Calu3 (cell line): ENCODE measurements at places on chromosomes 12 and 14. TPM values are rescaled to one million over a fixed set of nuclear protein-coding genes. Genes with fewer than 3 reads are reported as not detected.

- H3K4me1 ChIP-seq, result peaks cover 8% of the 10 kb centered on the region
- DNase-seq, result peak; percentile 22
- H3K27ac ChIP-seq, result no peak overlapping the region
- H3K4me3 ChIP-seq, result no peak overlapping the region
- no peaks in the 10 kb centered on the region for H3K27me3 ChIP-seq
Observed at GRCh38 chr12:78671295-78671694, 193.3 kb upstream of the SYT1 start.

ACVR1B gene
- 16.3 and 17.3 TPM in 2 replicates for total RNA-seq

DNA sequence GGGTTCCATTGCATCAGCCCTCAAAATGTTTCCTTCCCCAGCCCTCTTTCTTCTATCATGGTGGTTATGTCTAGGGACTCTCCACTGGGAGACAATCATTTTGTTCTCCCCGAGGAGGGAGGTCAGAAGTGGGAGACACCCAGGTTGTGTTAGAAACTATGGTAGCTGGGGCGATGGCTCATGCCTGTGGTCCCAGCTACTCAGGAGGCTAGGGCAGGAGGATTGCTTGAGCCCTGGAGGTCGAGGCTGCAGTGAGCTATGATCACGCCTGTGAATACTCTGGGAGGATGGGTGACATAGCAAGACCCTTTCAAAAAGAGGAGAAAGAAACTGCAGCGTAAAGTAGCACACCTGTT, 13.0 kb upstream of the LRRC23 start:
- no peak for DNase-seq
- H3K4me1 ChIP-seq, result peaks cover 9% of the 10 kb centered on the region
- peak overlapping the region; percentile 70 for H3K4me3 ChIP-seq
- peaks cover 17% of the 10 kb centered on the region for H3K36me3 ChIP-seq
- no peaks in the 10 kb centered on the region for H3K27me3 ChIP-seq

- DNase-seq, result no peak
- H3K36me3 ChIP-seq, result no peaks in the 10 kb centered on the region
- no peak overlapping the region for H3K27ac ChIP-seq
- H3K4me3 ChIP-seq, result peak overlapping the region; percentile 54
Observed at GRCh38 chr12:57476162-57476992, 3.3 kb downstream of the ARHGAP9 start.

- peak overlapping the region; percentile 98 for H3K27ac ChIP-seq
- H3K36me3 ChIP-seq, result peaks cover 88% of the 10 kb centered on the region
- peaks cover 39% of the 10 kb centered on the region for H3K4me1 ChIP-seq
- peak; percentile 38 for DNase-seq
- H3K4me3 ChIP-seq, result peak overlapping the region; percentile 86
Observed at GRCh38 chr12:76029982-76030340, 1.6 kb downstream of the PHLDA1 start.

- no peak overlapping the region for H3K27ac ChIP-seq
- DNase-seq, result no peak
- H3K27me3 ChIP-seq, result no peaks in the 10 kb centered on the region
- no peaks in the 10 kb centered on the region for H3K4me1 ChIP-seq
- H3K4me3 ChIP-seq, result no peak overlapping the region
- no peaks in the 10 kb centered on the region for H3K36me3 ChIP-seq
Observed at GRCh38 chr14:64244279-64244678, 49.9 kb downstream of the ESR2 start.

MARK3 gene
- 76.0 and 79.5 TPM in 2 replicates for total RNA-seq

BMP4 gene
- 23.0 and 24.8 TPM in 2 replicates for total RNA-seq

DNA sequence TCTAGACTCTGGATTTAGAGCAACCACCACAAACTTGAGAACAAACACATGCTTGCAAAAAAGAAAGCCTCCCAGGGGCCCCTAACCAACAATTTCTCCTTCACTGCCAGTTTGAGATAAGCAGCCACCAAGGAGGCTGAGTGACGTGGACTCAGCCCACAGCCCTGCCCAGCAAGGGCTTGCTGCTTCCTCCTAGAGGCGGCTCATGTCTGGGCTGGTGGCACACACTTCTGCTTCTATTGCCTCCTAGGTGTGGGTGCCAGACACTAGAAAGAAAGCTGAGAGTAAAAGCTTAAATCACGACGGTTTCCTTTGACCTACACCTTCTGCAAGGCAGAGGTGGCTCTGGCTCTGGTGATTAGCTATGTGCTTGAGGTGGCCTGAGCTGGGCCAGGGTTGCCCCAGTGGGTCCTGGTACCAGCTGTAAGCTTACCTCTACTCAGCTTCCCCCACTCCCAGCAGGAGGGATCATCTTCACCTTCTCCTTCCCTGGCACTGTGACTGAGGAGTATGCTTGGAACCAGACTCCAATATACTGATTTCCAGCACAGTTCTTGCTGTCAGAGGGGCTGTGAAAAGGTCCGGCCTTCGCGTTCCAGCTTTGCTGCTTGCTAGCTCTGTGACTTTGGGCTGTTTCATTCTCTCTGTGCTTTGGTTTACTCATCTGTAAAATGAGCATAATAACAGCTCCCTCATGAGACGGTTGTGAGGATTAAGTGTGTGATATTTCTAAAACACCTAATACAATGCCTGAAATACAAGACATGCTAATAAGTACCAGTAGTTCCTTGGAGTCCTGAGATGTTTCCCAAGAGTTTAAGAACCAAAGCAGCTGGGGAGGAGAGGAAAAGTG, 89.7 kb upstream of the PARP11 start:
- no peak overlapping the region for H3K4me3 ChIP-seq
- no peak for DNase-seq
- no peak overlapping the region for H3K27ac ChIP-seq
- H3K36me3 ChIP-seq, result no peaks in the 10 kb centered on the region

- no peaks in the 10 kb centered on the region for H3K27me3 ChIP-seq
- peak overlapping the region; percentile 99 for H3K4me3 ChIP-seq
- peaks cover 29% of the 10 kb centered on the region for H3K36me3 ChIP-seq
- H3K4me1 ChIP-seq, result peaks cover 27% of the 10 kb centered on the region
- peak; percentile 16 for DNase-seq
Observed at GRCh38 chr14:71321574-71322315, 414.5 kb downstream of the PCNX1 start.

DNA sequence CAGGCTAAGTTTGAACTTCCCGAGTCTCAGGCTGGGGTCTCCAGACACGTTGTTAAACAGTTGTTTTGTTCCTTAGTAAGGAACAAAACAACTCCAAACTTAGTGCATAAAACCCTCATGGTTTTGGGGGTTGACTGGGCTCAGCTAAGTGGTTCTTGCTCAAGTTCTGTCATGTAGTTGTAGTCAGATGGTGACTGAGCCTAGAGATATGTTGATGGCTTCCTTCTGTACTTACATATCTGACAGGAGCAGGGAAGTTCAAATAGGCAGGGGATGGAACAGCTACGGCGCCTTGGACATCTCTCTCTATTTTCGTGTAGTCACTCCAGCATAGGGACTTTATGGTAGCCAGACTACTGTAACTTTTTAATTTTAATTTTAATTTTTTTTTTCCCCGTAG, 45.7 kb downstream of the SPATS2 start:
- H3K36me3 ChIP-seq, result no peaks in the 10 kb centered on the region
- DNase-seq, result no peak
- H3K27ac ChIP-seq, result no peak overlapping the region
- H3K4me1 ChIP-seq, result no peaks in the 10 kb centered on the region
- no peak overlapping the region for H3K4me3 ChIP-seq
- H3K27me3 ChIP-seq, result no peaks in the 10 kb centered on the region

- H3K27ac ChIP-seq, result peak overlapping the region; percentile 17
- no peaks in the 10 kb centered on the region for H3K27me3 ChIP-seq
- DNase-seq, result peak; percentile 25
- H3K4me3 ChIP-seq, result peak overlapping the region; percentile 63
Observed at GRCh38 chr14:102683399-102684297, 91.2 kb downstream of the RCOR1 start.

DNA sequence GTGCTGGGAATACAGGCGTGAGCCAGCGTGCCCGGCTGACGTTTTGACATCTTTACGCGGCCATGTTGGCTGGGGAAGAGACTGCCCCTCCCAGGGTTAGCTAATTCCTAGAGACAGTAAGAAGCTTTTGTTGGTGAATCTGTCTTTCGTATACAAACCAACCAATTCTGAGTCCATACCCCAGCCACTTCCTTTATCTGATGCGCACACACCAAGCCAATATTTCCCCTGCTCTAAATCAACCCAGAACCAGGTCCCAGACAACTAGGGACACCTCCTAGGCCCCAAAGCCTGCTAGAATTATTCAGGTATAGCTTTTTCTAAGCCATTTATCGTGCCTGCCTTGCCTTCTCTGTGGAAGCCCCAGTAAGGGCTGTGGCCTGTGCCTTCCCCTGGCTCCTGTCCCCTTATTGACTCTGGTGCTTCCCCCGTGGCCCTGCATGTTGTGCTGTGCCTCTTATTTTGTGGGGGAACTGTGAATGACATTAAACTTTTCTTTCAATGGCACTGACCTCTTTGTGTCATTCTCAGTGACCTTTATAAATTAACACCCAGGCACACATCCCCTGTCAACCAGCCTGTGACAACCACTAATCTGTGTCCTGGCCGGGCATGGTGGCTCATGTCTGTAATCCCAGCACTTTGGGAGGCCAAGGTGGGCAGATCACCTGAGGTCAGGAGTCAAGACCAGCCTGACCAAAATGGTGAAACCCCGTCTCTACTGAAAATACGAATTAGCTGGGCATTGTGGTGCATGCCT, 10.7 kb upstream of the EVL start:
- peaks cover 9% of the 10 kb centered on the region for H3K4me1 ChIP-seq
- H3K4me3 ChIP-seq, result no peak overlapping the region
- H3K27me3 ChIP-seq, result no peaks in the 10 kb centered on the region
- H3K27ac ChIP-seq, result no peak overlapping the region
- H3K36me3 ChIP-seq, result peaks cover 3% of the 10 kb centered on the region

GRCh38 chr12:47808050-47808449, 11.7 kb downstream of the HDAC7 start:
- no peak overlapping the region for H3K4me3 ChIP-seq
- DNase-seq, result no peak
- H3K27ac ChIP-seq, result no peak overlapping the region
- peaks cover 22% of the 10 kb centered on the region for H3K4me1 ChIP-seq

GRCh38 chr12:2268471-2269286, 215.9 kb downstream of the CACNA1C start:
- no peaks in the 10 kb centered on the region for H3K4me1 ChIP-seq
- no peak for DNase-seq
- peaks cover 4% of the 10 kb centered on the region for H3K36me3 ChIP-seq
- no peaks in the 10 kb centered on the region for H3K27me3 ChIP-seq
- H3K4me3 ChIP-seq, result no peak overlapping the region

DNA sequence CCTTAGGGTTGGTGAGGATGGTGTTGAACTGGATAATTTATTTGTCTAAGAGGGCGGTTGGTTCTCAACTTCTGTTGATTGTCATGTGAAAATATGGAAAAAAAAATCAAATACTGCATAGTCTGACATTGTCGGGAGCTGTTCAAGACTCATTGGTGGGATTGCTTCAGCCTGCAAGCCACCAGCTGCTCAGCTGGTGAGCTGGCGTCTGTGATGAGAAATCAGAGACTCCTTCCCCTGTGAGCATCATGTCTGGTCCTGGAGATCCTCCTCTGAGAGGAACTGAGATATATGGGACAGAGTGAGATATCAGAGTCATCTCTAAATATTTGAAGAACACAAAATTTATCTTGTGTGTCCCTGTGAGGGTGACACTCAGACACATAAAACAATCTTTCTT, 49.9 kb downstream of the TRIM9 start:
- no peaks in the 10 kb centered on the region for H3K4me1 ChIP-seq
- DNase-seq, result no peak
- H3K4me3 ChIP-seq, result no peak overlapping the region
- H3K36me3 ChIP-seq, result no peaks in the 10 kb centered on the region
- H3K27me3 ChIP-seq, result no peaks in the 10 kb centered on the region
- no peak overlapping the region for H3K27ac ChIP-seq

ACAD10 gene
- 38.1 and 50.8 TPM in 2 replicates for total RNA-seq

DNA sequence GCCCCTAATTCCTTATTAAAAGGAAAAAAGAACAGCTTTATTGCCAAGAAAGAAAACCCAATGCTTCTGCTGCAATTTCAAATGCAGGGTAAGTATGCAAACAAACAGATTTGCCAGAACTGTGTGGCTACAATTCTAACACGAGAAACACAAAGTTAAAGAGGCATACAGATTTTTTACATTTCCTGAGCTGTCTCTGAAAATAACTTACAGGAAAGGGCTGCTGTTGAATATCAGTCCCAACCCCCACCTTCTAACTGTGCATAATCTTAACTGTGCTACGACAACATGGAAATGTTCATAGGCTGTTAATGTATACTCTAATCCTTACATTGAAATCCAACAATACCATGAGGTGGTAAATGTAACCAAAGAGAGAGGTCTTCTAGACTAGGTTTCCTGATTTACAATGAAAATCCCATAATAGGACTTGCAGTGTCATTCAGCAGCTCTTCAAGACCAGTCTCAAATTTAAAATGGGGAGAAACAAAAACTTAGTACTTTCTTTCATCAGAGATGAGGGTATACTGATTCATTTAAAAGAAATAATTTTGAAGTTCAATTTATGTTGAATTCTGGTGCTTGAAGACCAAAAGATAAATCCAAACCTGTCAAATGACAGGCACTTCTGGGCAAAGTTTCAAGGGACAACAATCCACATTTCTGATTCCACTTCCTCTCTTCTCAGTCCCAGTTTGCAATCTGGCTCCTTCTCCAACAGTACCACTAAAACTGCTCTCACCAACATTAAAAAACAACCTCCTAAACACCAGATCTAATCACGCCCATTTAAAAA, 14.4 kb downstream of the FGD6 start:
- peaks cover 82% of the 10 kb centered on the region for H3K36me3 ChIP-seq
- no peaks in the 10 kb centered on the region for H3K27me3 ChIP-seq
- H3K4me3 ChIP-seq, result peak overlapping the region; percentile 43
- DNase-seq, result no peak

DNA sequence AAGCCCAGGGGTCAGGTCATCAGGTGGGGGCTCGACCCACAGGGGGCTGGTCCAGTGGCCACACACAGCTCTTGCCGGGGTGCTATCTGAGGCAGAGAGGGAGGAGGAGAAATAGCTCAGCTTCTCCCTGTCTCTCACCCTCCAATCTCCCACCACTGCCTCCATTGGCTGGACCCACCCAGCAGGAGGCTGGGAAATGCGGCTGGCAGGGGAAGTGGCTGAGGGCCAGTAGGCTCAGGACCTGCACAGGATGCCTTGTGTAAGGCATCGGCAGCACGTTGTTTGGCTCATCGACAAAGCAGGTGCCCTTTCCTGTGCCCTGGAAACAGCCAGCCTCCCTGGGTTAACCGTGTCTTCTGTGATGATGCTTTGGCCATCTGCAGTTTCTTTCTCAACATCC, 58.8 kb upstream of the SLC24A4 start:
- DNase-seq, result no peak
- H3K36me3 ChIP-seq, result no peaks in the 10 kb centered on the region
- H3K27me3 ChIP-seq, result peaks cover 71% of the 10 kb centered on the region

GRCh38 chr14:57262117-57262516, 6.6 kb downstream of the EXOC5 start:
- peaks cover 45% of the 10 kb centered on the region for H3K4me1 ChIP-seq
- no peak overlapping the region for H3K27ac ChIP-seq
- no peak overlapping the region for H3K4me3 ChIP-seq
- no peaks in the 10 kb centered on the region for H3K27me3 ChIP-seq
- H3K36me3 ChIP-seq, result peaks cover 5% of the 10 kb centered on the region

DNA sequence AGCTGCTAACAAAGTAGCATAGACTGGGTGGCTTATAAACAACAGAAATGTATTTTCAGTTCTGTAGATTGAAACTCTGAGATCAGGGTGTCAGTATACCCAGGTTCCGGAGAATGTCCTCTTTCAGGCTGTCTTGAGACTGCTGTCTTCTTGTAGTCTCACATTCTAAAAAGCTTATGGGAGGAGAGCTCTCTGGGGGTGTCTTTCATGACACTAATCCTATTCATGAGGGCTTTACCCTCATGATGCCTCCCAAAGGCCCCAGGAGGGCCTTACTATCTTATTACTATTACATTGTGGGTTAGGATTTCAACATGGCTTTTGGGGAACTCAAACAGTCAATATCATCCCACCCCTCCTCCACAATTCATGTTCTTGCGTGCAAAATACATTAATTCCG, 94.3 kb downstream of the AEBP2 start:
- no peak for DNase-seq
- no peak overlapping the region for H3K4me3 ChIP-seq
- peaks cover 30% of the 10 kb centered on the region for H3K36me3 ChIP-seq
- H3K4me1 ChIP-seq, result peaks cover 30% of the 10 kb centered on the region
- H3K27ac ChIP-seq, result no peak overlapping the region
